ENCODE measurements at places on chromosomes 5 and 9.

GRCh38 chr9:133558191-133559126, 24.0 kb downstream of the ADAMTSL2 start:
- DNase-seq = peak; percentile 22

GRCh38 chr5:82993416-82993815, 83.8 kb downstream of the TMEM167A start:
- no peak for DNase-seq

GRCh38 chr5:126988021-126988569, 42.3 kb downstream of the MARCHF3 start:
- peak; percentile 38 for DNase-seq

GRCh38 chr9:73565026-73565425, 413.4 kb downstream of the ANXA1 start:
- DNase-seq = no peak

- DNase-seq = no peak
These were observed 475.4 kb downstream of the RAB3C start for GRCh38 chr5:59058237-59058636.

GRCh38 chr9:78397454-78397853, 100.5 kb downstream of the PSAT1 start:
- DNase-seq = no peak

GRCh38 chr9:70435948-70436347, 21.5 kb upstream of the KLF9 start:
- DNase-seq = no peak

GRCh38 chr9:80797101-80797829, 892.1 kb downstream of the TLE1 start:
- no peak for DNase-seq

DNA sequence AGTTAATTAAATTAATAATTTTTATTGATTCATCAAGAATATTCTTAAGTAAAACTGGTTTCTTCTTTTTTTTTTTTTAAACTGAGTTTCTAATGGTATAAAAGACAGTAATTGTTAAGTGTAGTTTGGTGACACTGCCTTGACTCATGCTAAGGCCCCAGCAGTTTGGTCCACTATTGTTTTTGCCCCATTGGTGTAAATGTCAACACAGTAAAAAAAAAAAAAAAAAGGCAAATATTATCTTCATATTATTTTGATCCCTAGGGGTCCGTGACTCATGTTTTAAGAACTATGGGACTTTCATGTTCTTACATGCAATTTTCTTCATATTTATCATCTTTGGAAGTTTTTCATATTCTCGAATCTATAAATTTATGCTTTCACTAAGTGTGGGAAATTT, 29.2 kb upstream of the JAK2 start:
- DNase-seq = no peak

- DNase-seq = no peak
These were observed 58.2 kb upstream of the DPYSL3 start for GRCh38 chr5:147567917-147568598.

DNA sequence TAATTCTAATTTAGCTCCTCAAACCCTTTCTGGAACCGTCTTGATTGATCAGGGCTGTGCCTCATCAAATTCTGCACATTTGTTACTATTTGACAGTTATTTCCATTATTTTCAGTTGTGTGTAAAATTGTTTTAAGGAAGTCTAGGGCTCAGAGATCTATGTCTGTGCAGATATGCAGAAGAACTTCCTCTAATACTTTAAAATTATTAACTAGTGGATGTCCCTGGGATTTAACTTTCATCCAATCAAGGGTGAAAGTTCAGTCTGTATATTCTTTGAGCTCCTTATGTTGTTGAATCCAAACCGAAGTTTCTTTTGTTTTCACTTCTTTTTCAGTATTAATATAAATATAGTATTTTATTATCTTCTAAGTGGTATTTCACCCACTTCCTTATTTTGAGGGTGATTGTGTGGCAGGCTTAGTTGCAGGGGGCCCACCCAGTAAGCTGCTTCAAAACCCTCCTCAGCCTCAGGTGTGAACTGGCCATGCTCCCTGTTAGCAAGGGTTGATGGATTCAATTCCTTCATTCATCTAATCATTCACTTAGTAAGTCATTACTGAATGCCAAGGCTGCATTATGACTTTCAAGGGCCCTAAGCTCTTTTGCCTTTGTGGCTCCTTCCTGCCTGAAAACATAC, 2.1 kb upstream of the CAMLG start:
- DNase-seq = no peak

DNA sequence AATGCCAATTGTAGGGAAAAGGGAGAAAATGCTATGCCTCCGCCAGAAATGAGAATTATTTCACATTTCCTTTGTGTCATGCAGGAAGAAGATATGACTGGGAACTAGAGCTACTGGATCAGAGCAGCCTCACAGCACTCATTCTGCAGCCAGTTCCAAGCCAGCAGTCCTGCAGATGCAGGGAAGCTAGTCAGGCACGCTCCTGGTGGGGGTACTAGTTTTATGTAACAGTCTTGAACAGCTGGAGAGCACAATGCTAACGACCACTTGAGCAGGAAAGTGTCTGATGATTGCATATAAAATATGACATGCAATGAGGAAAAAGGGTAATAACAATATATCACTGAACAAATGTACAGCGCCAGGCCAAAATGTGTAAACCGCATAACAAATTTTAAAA, 21.7 kb downstream of the CDH10 start:
- no peak for DNase-seq

DNA sequence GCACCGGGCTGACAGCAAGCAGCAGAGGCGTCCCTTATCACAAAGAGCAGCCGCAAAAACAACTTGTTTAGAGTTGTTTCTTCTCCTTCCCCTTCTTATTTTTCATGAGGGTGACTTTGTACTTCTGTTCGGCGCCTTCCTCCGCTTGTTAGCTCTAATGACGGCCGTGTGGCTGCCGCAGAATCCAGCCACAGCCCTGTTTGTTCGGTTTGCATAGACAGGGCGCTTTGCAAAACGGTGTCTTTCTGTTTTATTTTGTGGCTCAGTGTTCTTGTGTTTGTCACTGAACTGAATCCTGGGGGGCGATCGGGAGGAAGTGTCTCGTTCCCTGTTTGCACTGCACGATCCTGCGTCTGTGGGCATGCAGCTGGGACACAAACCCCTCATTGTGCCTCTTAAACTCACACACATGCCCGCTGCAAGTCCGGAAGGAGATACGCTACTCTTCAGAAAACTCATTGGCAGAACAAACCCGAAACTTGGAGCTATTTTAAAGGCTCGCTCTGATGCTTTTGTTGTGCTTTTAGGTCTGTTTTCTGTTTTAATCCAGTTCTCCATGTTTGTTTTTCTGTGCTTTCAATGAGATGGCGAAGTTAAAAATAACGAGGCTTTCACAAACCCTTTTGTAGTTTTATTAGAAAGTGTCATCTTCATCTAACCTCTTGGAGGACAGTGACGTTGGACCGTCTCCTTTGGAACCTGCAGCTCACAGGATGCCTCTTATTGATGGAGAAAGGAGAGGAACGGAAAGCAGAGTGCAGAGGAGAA, 213.9 kb downstream of the IRX2 start:
- no peak for DNase-seq

GRCh38 chr5:16306812-16307211, 127.2 kb upstream of the MARCHF11 start:
- DNase-seq = no peak

- no peak for DNase-seq
These were observed 407.0 kb upstream of the GRAMD2B start for GRCh38 chr5:126016256-126016655.

DNA sequence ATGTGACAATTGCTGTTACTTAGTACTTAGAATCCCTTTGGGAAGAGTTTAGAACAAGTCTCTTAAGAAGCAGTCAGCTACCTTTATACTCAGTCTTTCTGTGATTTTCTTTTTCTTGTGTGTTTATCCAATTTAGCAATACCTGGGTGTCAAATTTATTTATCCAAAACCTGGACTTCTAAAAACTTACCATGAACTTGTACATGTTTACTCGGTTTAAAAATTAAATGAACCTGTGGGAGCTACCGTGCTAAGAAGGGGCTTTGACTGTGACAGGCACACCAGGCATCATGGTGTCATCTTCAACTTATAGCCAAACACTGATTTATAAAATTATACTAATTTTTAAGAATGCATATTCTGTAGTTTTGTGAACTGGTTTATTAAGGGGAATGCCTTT, 96.5 kb downstream of the XRCC4 start:
- no peak for DNase-seq

DNA sequence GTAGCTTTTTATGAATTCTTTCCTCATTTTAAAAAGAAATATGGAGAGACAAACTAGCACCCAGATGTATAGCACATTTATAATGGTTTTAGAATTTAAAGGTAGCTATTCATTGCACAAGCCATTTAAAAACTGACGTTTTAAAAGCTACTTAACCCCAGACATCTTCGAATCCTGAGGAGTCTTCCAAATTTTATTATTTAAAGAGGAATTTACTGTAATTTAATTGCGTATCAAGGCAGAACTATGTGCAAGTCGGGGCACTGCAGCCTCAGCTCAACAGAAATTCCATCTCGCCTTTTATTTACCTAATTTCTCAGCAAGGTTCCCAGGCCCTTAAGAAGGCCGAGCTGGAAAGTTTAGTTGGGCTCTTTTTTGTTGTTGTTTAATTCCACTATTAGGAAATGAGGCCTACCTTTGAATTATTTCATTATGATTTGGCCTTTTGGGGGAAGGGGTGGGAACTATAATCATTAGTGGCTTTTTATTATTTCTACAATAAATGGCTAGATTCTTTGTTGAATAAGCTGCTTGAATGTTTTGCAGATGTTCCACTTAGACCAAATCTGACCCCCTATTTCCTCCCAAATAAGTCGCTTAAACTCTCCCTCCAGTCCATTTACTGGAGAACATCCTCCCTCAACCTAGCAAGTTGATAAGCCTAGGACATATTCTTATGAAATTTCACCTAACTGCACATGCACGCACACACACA, 20.2 kb downstream of the NR2F1 start:
- no peak for DNase-seq

GRCh38 chr9:117487555-117488175, 72.8 kb upstream of the ASTN2 start:
- DNase-seq = peak; percentile 65

DNA sequence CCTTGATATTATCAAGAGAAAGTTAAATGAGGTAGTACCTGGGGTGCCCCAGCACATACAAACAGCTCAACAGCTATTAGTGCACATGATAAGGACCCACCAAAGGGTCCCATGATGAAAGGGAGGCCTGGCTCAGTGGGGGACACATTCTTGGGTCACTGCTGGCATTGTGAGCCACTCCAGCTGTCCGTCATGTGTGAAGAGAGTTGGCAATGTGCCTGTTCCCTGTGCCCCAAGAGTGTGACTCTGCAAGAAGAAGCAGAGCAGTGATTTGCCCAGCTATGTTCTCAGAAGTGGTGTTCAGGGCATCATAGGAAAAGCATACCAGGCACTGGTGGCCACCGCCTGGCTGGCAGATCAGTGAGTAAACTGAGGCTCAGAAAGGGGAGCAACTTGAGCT, 37.1 kb upstream of the TDRD7 start:
- no peak for DNase-seq

- no peak for DNase-seq
These were observed 50.5 kb downstream of the PALM2AKAP2 start for GRCh38 chr9:109830545-109830944.

DNA sequence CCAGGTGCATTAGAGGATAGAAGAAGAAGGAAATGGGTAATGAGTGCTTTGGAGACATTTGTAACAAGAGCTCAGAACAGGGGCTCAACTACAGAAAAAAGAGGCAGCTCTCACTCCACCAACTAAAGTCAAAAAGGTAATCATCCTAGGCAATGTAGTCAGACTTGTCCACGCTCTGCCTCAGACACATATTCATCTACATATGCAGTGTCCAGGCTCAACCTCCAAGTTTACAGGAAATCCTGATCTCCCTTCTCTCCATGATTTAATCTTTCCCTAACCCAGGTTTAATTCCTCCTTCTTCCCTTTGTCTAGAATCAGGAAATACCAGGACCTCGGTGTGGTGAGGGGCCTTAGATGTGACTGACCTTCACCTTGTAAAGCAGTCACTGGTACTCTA, 65.7 kb upstream of the SELENOP start:
- no peak for DNase-seq

DNA sequence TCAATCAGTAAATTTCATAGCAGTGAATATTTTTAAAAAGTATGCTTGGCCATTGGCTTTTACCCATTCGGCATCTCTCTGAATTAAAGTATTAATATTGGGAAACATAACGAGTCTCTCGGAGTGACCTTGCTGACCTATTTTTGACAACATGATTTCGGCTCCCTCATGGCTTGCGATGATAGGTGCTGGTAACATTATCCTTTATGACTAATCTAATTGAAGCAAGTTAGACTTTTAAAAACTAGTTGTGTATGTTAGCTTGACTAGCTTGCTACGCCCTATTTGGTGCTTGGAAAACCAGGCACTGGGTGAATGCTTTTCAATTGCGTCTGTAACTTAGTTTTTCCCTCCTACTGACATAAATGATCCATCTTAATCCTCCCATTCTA, 1.1 kb downstream of the ZNF366 start:
- DNase-seq = no peak

GRCh38 chr5:176574297-176574591, 25.1 kb downstream of the CDHR2 start:
- DNase-seq = no peak

DNA sequence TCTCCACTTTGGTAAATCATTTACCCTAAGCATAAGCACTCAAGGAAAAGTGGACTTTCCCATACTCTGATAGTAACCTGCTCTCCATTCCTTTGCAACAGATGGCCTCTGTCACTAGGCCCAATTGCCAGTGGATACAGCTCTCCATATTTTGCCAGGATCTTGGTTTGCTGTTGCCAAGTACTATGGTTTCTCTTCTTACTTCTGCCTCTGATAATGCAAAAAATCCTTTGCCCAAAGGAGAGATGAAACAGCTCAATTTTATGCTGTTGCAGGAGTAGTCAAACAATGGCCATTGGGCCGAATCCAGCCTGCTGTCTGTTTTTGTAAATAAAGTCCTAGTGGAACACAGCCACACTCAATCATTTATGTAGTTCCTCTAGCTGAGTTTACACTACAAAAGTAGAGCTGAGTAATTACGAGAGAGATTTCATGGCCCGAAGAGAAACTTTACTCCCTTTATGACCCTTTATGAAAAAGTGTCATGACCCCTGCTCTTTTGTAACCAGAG, 92.5 kb downstream of the HTR4 start:
- DNase-seq = no peak

DNA sequence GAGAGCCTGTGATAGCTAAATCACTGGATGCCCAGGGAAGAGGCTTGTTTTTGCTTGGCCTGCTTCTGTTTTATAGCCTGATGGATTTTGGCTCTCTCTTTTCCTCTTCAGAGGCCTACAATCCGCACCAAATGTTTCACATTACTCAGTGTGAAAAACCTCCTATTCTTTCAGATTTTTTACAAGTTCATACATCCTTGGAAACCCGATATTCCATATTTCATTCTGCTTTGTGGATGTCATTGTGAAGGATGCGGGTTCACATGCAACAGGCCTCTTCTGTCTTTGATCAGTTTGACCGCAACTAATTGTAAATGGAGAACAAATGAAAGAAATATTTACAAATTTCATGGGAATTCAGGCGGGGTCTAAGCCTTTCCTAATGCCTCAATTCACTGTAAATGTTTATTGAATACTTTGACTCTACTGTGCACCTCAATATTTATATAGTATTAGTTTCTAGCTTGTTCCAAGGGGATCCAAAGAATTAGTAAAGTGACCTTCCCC, 269.9 kb downstream of the DMRT2 start:
- no peak for DNase-seq
